ENCODE measurements at places on chromosomes 16 and 17.
A peak's percentile ranks its signal among the peaks of the same experiment; 100 is the strongest.

DNA sequence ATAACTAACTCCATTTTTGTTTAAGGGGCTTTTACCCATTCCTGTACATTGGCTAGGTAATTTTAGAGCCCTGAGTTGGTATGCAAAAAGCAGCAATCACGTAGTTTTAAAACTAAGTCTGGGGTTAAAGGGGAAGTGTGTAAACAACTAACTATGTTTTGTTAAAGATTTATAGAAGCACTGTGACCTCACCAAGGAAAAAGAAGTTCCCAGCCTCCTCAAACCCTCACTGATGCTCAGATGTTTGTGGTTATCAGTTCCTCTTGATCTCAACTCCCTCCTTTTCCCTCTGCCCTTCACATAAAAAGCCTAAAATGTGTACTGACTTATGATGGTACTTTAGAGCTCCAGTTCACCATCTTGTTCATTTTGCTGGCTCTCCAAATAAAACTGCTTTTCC lies 119.9 kb upstream of the IRX6 start:
- DNase-seq: no peak

DNA sequence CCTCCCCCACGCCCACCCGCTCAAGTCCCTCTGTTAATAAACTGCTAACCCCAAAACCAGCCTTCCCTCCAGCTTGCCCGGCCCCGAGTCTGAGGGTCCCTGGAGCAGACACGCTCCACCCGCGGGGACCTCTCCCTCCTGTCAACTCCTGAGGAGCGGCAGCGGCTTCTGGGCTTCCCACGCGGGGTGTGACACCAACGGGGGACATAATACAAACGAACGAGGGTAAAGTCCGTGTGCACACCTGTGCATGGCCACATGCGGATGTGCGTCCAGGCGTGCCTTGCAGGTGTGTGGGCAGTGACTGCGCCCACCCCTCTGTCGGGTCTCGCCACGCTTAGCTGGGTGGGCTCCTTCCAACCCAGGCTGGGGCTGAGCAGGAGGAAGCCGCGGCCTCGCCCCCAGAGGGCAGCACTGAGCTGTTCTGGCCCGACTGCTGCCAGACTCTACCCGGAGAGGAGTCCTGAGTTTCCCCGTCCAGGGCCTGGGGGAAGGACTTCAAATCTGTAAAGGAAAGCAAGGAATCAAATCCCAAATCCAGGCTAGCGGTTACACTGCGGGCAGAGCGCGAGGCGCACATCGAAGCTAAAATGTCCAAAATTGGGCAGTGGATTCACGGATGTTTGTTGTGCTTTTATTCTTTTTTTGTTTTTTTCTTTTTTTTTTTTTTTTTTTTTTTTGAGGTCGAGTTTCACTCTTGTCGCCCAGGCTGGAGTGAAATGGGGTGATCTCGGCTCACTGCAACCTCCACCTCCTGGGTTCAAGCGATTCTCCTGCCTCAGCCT lies 24.2 kb upstream of the KRT17 start:
- peak; percentile 77 for DNase-seq

GRCh38 chr16:78890373-78890895 lies 710.1 kb downstream of the MAF start:
- DNase-seq: no peak

- DNase-seq: no peak
Measured at GRCh38 chr17:77670173-77670572, 288.3 kb upstream of the TNRC6C start.

GRCh38 chr17:74677558-74678466 lies 34.9 kb downstream of the CD300LF start:
- DNase-seq: no peak

GRCh38 chr16:29984137-29984763 lies 10.6 kb downstream of the TAOK2 start:
- DNase-seq: no peak

DNA sequence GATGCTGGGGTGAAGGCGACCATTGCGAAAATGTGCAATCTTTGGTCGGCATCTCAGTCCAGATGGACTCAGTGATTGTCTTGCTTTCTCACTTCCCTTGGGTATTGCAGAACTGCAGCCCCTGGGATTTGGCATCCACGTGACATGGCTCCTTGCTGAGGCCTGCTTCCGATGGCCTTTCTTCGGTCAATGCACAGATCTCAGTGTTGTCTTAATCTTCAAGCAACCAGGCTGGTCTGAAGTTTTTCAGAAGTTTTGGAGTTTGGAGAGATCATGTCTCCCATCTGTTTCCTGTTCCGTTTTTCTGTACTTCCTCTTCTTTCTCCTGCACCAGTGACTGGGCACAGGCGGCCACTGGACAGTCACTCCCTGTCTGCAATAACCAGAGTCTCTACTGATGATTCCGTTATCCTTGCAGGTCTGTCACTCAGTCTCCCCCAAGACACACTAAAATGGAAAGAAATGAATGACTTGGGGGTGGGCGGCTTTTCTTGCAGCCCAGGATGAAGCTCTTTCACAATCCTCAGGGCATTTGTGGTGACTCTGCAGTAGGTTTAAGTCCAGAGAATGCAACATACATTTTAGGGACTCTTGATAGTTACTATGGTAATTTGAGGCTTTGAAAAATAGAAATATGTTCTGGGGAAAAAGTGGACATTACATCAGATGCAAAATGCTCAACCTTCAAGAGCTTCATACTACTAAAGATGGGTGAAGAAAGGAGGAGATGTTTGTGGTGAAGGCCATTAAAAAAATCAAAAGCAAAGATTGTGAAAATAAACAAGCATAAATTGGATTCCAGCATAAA lies 106.3 kb upstream of the ZFHX3 start:
- no peak for DNase-seq

GRCh38 chr17:45640141-45640850 lies 143.8 kb upstream of the CRHR1 start:
- peak; percentile 63 for DNase-seq

- no peak for DNase-seq
Measured at GRCh38 chr16:61730997-61731396, 305.2 kb downstream of the CDH8 start.

DNA sequence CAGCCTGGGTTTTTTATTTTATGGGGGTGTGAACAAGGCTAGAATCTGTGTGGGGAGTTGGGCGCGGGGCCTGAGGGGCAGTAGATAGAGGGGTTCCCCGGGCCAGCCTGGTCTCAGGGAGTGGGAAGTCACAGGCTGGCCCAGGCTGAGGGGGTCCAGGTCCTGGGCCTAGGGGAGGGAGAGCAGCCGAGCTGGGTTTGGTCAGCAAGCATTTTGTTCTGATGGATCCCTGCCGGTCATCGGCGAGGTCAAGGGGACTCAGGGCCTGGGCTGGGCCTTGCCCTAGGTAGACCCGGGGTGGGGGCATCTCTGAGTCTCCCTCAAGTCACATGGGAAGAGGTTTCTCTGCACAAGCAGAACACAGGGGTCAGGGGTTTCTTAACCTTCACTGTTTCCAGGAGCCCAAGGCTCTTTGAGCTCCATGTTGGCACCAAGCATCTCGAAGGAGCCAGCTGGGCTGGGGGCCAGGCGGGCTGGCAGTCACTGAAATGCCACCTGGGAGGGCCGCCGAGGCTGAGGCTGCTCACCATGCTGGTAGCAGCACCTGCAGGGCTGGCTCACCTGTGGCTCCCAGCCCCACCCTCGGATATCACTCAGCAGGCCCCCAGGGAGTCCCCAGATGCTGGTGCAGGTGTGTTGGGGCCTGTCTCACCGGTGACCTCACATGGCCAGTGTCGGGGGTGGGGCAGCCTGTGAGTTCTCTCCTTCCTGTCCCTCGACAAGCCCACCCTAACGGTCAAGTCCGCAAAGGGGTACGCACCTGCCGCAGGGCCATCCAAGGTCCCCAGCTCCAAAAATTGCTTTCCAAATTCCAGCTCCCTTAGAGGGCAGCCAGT lies 41.0 kb downstream of the SLC7A5 start:
- no peak for DNase-seq

DNA sequence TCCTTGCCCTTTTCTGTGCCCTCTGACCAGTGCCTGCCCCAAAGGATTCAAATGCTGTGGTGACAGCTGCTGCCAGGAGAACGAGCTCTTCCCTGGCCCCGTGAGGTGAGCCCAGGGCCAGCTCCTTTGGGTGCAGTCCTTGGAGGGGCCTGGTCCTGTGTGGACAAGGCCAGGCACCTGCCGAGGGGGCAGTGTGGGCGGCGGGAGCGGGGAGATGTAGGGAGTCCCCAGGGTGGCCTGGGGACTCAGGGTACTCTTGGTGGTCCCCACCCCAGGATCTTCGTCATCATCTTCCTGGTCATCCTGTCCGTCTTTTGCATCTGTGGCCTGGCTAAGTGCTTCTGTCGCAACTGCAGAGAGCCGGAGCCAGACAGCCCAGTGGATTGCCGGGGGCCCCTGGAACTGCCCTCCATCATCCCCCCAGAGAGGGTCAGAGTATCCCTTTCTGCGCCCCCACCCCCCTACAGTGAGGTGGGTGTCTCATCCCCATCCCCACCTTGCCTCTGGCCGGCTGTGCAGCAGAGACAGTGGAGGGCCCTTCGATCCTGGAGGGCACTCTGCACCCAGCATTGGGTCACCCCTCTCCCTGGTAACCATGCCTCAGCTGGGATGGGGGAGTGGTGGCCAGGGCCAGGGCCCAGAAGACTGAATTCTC lies 4.4 kb downstream of the TMEM92 start:
- DNase-seq: no peak

DNA sequence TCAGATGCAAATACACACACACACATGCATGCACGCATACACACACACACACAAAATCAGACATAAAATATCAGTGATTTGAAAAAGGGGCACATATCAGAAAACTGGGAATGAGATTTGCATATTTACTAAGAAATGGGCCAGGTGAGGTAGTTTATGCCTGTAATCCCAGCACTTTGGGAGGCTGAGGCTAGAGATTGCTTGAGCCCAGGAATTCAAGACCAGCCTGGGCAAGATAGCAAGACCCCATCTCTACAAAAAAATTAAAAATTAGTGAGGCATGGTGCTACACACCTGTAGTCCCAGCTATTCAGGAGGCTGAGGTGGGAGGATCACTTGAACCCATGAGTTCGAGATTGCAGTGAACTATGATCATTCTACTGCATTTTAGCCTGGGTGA lies 22.4 kb upstream of the PNPO start:
- no peak for DNase-seq

Measured in stimulated activated CD4-positive, alpha-beta T cell treated with anti-CD3 and anti-CD28 coated beads, Interleukin-12 subunit alpha, Interleukin-12 subunit beta, amount 100 ng/mL, for 48 hours (primary cell).